Stimulated activated CD4-positive, alpha-beta T cell treated with anti-CD3 and anti-CD28 coated beads, Interleukin-2, amount 100 ng/mL, for 48 hours (primary cell): ENCODE measurements at places on chromosomes 1 and 21.

DNA sequence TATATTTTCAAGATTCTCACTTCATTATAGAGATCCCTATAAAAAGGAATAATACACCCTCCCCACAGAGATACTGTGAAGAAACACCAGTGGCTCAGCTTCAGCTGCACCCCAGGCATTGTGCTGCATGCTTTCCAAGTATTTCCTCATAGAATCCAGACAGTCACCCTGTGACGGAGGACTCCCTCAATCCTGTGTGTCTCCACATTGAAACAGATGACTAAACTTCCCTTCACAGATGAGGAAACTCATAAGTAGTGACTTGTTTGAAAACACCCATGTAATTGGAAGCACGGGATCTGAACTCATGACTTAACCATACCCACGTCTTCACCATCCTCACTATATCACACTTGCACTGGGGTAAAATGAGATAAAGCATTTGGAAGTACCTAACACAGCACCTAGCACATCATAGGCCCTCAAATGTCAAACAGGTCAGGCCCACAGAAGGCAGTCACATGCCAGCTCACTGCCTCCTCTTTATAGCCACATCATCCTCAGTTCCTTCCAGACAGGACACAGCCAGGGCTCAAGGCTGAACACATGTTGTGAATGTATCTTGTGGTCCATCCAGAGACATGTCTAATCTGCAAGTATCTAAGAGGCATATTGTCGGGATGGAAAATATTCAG lies 55.2 kb downstream of the GPR161 start:
- no peak for DNase-seq

- no peak for DNase-seq
Measured at GRCh38 chr1:53626616-53627015, 112.3 kb downstream of the GLIS1 start.

GRCh38 chr21:32733356-32733755 lies 5.5 kb upstream of the SYNJ1 start:
- peak; percentile 19 for DNase-seq

GRCh38 chr1:14498839-14499238 lies 99.6 kb upstream of the KAZN start:
- no peak for DNase-seq

- DNase-seq: no peak
Measured at GRCh38 chr1:74681851-74682250, 8.3 kb upstream of the ERICH3 start.

- DNase-seq: peak; percentile 42
Measured at GRCh38 chr1:32612189-32612881, 38.0 kb downstream of the ZBTB8OS start.

DNA sequence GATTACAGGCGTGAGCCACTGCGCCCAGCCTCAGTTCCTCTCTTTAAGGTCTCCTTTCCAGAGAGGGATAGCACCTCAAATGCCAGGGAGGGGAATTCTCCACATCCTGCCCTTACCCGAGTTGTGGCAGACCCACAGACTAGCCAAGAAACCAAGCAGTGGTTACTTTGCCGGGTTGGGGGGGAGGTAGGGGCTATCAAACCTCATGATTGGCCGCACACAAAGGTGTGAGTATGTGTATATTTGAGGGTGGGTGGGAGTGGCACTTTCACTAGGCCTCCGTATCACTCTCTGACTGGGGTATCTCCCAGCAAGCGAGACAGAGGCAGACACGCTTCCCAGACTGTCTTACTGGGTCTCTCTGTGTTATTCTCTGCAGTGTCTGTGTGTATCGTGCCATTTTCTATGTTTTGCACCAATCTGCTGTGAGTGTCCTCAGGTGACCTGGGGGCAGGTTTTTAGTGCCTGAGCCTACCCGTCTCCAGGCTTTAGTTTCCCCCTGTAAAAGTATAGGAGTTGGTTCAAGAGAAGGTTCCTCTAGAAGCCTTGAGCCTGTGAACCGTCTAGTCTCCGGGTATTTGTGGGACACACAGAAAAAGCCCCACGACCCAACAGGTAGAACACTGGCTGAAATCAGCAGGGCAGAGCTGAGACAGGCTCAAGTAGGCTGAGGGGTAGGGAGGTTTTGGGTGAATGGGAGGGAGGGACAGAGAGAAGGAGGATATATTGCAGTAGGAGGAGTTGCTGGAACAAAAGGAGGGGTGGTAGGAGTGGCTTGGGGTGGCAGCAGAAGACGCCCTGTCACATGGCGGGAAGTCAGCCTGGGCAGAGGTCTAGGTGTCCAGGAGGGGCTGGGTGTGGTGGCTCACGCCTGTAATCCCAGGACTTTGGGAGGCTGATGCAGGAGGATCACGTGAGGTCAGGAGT lies 10.3 kb downstream of the LMNA start:
- DNase-seq: no peak

DNA sequence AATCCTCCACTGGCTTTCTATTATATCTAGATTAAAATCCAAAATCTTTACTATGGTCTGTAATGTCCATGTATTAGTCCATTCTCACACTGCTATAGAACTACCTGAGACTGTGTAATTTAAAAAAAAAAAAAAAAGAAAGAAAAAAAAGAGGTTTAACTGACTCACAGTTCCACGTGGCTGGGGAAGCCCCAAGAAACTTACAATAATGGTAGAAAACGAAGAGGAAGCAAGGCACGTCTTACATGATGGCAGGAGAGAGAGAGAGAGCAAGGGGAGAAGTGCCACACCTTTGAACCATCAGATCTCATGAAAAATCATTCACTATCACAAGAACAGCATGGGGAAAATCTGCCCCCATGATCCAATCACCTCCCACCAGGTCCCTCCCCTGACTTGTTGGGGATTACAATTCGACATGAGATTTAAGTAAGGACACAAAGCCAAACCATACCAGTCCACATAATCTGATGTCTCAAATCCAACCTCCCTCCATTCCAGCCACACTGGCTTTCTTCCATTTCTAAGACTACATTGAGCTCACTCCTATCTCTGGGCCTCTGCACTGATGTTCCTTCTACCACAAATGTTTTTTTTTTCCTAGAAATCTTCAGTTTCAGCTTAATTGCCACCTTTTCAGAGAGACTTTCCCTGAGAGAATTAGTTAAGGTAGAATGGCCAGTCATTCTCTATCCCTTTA lies 92.4 kb downstream of the EIF4G3 start:
- DNase-seq: no peak

DNA sequence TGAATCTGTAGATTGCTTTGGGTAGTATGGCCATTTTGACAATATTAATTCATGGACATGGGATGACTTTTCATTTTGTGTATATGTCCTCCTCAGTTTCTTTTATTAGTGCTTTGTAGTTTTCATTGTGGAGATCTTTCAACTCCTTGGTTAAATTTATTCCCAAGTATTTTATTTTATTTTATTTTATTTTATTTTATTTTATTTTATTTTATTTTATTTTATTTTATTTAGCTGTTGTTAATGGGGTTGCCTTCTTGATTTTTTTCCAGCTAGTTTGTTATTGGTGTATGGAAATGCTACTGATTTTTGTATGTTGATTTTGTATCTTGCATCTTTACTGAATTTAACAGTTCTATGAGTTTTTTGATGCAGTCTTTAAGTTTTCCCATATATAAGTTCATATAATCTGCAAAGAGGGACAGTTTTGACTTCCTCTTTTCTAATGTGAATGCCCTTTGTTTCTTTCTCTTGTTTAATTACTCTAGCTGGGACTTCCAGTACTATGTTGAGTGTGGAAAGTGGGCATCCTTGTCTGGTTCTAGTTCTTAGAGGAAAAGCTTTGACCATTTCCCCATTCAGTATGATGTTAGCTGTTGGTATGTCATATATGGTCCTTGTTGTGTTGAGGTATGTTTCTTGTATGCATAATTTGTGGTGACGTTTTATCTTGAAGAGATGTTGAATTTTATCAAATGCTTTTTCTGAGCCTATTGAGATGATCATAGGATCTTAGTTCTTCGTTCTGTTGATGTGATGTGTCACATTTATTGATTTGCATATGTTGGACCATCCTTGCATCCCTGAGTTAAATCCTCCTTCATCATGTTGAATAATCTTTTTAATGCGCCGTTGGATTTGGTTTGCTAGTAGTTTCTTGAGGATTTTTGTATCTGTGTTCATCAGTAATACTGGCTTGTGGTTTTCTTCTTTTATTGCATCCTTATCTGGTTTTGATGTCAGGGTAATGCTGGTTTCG lies 14.3 kb downstream of the CEPT1 start:
- no peak for DNase-seq

GRCh38 chr1:14222086-14222485 lies 376.4 kb upstream of the KAZN start:
- no peak for DNase-seq

- no peak for DNase-seq
Measured at GRCh38 chr1:173393659-173394000, 83.5 kb upstream of the PRDX6 start.

DNA sequence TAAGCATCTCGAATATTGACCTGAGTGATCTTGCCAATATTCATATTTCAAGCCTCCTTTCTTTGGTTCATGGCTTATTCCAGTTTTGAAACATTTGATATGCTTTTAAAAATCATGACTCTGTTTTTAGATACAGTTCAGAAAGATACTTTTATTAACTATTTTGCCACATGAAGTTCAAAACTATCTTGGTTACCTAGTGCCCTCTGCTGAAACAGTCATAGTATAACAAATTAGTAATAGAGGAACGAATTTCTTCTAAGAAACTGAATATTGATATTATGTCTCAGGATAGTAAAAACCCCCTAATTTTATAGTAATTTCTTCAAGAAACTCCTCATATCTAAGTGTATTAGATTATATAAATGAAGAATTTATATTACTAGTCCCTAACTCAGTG lies 52.6 kb upstream of the RC3H1 start:
- no peak for DNase-seq

DNA sequence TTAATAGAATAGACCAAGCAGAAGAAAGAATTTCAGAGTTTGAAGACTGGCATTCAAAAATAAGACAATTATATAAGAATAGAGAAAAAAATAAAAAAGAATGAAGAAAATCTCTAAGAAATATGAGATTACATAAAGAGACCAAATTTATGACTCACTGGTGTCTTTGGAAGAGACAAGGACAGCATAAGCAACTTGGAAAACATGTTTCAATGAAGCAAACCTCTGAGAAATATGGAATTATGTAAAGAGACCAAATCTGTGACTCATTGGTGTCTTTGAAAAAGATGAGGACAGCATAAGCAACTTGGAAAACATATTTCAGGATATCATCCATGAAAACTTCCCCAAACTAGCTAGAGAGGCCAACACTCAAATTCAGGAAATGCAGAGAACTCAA lies 60.4 kb upstream of the LYPLAL1 start:
- DNase-seq: no peak

- no peak for DNase-seq
Measured at GRCh38 chr1:25747046-25747719, 52.8 kb upstream of the SELENON start.

DNA sequence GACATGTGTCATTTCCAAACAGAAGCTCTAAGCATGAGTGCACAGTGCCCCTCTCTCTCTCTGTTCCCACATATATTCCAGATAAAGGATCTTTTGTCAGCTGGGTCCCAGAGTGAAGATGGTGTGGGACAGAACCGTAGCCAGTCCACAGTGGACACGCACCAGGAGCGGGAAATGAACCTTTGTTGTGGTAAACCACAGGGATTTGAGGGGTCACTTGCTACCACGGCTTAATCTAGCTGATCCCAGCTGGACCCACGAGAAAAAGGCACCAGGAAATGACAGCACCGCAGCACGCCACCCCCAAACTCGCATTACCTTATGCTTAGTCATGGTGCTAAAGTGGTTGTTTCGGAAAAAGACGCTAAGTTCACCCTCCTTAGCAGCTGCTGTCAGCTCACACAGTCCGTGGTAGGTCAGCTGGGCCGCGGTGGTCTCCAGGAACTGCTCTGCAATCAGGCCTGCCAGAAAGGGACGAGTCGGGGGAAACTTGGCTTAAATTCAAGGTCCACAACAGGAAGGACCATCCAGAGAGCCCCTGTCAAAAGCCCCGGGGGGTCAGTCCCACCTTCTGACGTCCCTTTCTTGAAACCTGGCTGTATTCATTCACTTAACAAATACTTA lies 7.5 kb downstream of the MINDY1 start:
- no peak for DNase-seq

- DNase-seq: no peak
Measured at GRCh38 chr1:77026135-77026534, 158.9 kb downstream of the ST6GALNAC5 start.

DNA sequence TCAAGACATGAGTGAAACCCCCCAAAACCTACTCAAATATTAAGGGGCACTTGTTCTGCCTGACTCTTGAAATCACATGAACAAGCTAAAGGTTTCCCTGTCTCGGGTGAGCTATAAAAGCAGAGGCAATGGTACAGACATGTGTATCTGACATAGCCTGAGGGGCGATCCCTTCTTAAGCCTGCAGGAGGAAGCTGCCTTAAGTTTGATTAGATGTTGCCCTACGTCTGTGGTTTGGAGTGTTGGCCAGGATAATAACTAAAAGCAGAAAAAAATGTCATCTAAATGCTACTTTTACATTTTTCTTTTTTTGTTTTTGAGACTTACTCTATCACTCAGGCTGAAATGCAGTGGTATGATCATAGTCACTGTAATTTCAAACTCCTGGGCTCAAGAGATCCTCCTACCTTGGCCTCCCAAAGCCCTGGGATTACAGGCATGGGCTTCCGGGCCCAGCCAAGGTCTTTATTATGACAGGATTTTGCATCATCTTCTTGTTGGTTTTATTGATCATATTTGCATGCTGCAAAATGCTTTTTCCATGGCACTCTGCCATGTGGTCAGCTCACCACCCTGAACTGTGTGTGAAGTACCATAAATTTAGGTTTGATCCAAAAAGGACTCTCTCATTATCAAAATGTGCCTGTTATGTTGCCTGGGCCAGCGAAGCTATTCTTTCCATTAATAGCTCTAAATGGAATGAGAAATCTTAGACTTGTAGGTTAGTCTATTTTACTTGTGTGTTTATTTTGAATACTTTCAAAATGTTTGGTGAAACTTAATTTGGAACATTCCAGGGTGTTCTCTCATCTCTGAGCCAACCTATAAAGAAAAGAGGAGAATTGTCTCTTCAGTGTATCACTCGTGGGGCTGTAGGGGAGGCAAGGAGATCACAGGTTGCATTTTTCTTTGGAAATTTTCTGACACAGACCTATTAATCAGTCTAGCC lies 15.0 kb upstream of the HMGN1 start:
- DNase-seq: no peak

DNA sequence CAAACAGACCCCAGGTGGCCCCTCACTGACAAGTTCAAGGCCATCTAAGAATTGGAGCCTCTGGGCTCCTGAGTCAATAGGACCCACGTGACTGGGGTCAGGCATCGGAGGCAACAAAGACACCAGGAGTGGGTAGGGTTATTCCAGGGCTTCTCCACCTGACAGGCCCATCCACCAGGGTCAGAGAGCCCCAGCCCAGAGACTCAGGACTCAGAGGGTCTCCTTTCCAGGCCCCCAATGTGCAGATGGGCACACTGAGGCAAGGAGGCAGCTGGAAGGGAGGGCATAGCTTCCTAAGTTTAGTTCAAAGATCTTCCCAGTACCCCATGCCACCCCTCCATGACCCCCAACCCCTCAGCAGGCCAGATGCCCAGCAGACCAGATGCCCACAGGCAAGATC lies 388.6 kb downstream of the MATN1 start:
- no peak for DNase-seq

GRCh38 chr1:160206036-160206389 lies 829 bp downstream of the PEA15 start:
- peak; percentile 44 for DNase-seq

GRCh38 chr1:112528076-112528475 lies 19.3 kb downstream of the WNT2B start:
- no peak for DNase-seq
